Stimulated activated CD4-positive, alpha-beta T cell treated with anti-CD3 and anti-CD28 coated beads, TNF-alpha, amount 100 ng/mL, for 1 hour (primary cell): ENCODE measurements at places on chromosomes 1 and 21.

GRCh38 chr1:31105646-31106045 is 40.1 kb upstream of the PUM1 start:
- no peak for DNase-seq

DNA sequence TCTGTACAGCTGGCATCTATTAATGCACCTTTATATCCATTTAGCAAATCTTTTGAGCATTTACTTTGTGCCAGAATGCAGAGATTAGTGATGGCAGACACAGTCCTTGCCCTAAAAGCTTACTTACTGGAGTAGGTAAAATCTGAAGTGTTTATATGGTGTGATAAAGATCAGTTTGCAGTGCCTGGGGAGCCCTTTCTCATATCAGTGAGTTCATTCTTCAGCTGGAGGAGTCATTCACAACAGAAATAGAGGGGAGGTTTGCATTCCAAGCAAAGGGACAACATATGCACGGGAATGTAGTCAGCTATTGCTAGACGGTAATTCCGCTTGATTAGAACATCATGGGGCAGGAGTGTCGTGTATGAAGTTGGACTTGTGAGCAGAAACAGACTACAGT is 8.4 kb downstream of the SLC35F3 start:
- DNase-seq: no peak

DNA sequence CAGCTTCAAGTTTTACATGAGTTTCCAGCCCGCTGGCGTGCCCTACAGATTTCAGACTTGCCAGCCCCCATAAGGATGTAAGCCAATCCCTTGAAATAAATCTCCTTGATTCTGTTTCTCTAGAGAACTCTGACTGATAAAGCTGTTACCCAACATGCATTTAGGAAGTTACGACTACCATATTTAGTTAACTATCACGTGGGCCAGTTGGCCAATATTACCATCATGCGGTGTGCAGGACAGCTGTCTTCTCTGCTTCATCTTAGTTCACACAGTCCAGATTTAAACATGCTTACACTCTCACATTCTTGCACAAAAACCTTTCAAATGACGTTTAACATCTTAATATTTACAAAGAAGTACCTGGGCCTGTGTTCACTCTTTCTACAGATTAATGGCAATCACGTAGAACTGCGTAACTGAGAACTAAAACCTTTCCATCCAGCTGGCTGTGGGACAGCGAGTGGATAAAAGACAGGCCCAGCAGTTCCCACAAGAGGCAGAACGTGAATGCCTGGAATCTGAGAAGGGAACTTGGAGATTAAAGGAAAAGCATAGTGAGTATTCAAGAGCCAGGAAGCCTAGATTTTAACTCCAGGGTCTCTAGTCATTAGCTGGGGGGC is 20.8 kb downstream of the FAM177B start:
- DNase-seq: no peak

DNA sequence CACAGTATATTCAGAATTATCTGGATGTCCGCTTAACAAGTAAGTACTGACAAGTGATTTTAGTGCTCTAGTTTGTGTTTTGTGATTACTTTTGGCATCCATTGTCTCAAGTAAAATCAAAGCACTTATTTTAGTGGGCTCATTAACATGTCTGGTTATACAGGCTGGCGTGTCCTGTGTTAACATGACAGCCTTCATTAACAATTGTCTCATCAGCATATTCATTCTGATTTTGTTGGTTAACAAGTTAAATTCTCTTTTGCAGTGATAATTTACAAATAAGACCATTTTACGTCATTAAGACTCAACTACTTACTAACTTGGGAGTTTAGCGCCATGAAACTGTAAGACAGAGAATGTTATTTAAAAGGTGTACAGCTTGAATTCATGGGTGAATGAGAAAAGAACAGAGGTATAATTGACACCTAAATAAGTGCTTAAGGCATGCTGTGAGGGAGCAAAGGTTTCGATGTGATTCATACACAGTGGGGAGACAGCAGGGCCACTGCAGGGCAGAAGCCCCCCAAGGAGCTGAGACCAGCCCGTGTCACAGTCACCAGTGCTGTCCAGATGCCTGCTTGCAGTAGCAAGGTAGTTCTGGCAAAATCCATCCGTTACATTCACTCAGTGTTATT is 22.4 kb downstream of the TAF5L start:
- DNase-seq: no peak

- no peak for DNase-seq
Observed at GRCh38 chr1:113286156-113286555, 104.2 kb upstream of the MAGI3 start.

GRCh38 chr1:31872658-31873636 is 57.1 kb upstream of the SPOCD1 start:
- DNase-seq: no peak

- DNase-seq: no peak
Observed at GRCh38 chr1:45667321-45668111, 18.8 kb downstream of the GPBP1L1 start.

DNA sequence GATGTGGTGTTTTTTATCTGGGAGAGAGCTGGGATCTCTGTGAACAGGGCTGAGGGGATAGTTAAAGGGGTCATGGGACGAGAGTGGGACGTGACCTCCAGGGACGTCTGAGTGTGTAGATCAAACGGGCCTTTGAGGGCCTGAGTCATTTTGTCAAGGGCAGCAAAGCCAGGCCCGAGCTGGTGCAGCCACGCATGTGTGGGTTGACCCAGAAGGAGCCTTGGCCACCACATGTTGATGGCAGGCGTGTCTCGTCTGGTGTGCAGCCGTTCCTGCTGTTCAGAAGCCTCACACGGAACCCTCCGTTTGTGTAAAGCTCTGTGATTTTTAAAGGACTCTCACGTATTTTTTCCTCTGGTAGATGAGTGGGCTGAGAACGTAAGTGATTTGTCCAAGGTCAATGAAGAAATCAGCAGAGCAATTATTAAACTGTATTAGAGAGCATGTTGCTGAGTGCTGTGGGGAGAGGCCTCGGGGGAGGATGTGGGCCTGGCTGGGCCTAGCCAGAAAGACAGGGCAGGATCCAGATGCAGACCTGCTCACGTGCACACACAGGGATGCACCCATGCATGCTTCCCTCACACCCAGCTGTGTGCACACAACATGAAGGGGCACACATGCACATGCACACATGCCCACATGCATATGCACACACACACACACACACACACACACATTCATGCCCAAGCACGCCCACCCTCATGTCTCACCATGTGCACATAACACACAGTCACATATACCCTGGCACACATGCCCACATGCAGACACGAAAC is 89.8 kb downstream of the AJAP1 start:
- no peak for DNase-seq

DNA sequence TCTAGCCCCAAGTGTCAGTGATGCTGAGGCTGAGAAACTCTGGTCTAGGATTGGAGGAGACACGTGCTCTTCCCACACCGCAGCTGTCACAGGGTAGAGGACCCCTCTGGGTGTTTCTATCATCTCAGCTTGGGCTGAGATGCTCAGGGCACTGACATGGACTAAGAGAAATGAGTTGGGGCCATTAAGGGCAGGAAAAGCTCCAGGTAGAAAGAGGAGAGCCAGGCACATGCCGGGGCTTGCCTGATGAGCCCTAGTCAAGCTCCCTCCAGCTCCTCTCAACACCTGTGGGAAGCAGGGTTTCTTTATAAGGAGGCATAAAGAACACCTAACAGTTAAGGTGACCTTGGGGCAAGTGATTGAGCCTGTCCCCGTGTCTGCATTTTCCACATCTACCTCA is 17.3 kb downstream of the ABCA4 start:
- DNase-seq: no peak
